Upper lobe of left lung (tissue), 6 donors: ENCODE measurements at places on chromosomes 11 and 22. TPM values are rescaled to one million over a fixed set of nuclear protein-coding genes. Genes with fewer than 3 reads are reported as not detected.

GRCh38 chr22:20805972-20806471 is 32.1 kb downstream of the SERPIND1 start:
- H3K4me1 ChIP-seq: no peaks in the 10 kb centered on the region
- peaks cover 97% of the 10 kb centered on the region for H3K36me3 ChIP-seq
- H3K4me3 ChIP-seq: no peak overlapping the region
- no peak for DNase-seq
- no peaks in the 10 kb centered on the region for H3K27me3 ChIP-seq
- H3K27ac ChIP-seq: no peak overlapping the region

DNA sequence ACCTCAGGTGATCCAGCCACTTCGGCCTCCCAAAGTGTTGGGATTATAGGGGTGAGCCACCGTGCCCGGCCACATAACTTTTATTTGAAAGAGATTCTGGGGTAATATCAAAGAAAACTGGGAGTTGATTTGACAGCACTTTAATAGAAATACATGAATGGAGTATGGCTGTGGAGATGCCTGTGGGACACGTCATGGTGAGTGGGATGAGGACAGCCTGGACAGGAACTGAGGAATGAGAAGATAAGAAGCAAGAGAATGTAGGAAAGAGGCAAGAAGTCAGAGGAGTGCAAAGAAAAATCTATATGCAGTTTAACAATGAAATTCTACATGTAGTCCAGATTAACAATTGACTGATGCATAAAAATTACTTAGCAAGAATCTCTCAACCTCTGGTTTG is 31.0 kb downstream of the SLC22A6 start:
- H3K27me3 ChIP-seq: no peaks in the 10 kb centered on the region
- H3K4me3 ChIP-seq: no peak overlapping the region
- no peak overlapping the region for H3K27ac ChIP-seq
- H3K4me1 ChIP-seq: no peaks in the 10 kb centered on the region

GRCh38 chr11:61777234-61778090 is 14.9 kb downstream of the TMEM258 start:
- H3K36me3 ChIP-seq: no peaks in the 10 kb centered on the region
- H3K27ac ChIP-seq: no peak overlapping the region
- H3K4me3 ChIP-seq: no peak overlapping the region
- peaks cover 11% of the 10 kb centered on the region for H3K4me1 ChIP-seq
- DNase-seq: peak; percentile 92

GRCh38 chr22:36873614-36874308 is 13.0 kb downstream of the NCF4 start:
- peaks cover 22% of the 10 kb centered on the region for H3K4me1 ChIP-seq
- H3K36me3 ChIP-seq: no peaks in the 10 kb centered on the region
- H3K27me3 ChIP-seq: no peaks in the 10 kb centered on the region
- no peak overlapping the region for H3K4me3 ChIP-seq

DNA sequence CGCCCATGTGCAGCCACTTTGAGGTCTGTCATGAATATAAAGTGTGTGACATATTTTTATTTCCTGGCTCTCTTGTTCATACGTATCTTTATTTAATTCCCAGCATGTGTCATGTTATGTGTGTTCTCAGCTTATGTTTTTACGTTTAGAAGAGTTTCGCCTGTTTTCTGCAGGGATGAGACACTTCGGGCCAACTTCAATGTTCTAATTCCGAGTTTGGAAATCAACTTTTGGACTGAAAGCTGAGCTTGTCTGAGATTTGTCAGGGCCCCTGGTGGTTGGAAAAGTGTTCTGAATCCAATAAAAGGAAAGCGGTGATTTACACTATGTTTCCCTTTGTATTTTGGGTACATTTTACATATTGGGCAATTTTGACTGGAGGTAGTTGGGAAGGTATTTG is 810.7 kb downstream of the TBC1D22A start:
- no peak overlapping the region for H3K4me3 ChIP-seq
- DNase-seq: no peak
- no peaks in the 10 kb centered on the region for H3K27me3 ChIP-seq
- no peaks in the 10 kb centered on the region for H3K36me3 ChIP-seq

DNA sequence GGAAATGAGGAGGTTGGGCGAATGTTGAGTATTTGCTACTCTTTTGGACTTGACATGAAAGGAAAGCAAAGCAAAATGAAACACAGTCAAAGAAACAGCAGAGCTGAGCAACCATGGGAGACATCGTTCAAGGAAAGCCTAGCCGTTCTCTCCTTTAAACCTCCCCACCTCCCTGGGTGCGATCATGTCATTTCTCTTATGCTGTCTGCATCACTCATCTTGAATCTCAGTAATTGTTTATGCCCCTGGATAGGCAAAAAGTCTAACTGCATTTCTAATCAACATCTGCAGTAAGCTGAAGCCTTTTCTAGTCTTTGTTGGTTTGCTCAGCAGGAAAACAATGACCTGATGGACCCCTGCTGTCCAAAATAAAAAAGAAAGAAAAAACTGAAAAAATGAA is 107.0 kb downstream of the MSANTD4 start:
- H3K27me3 ChIP-seq: no peaks in the 10 kb centered on the region
- H3K27ac ChIP-seq: no peak overlapping the region
- H3K4me1 ChIP-seq: no peaks in the 10 kb centered on the region
- DNase-seq: no peak

DNA sequence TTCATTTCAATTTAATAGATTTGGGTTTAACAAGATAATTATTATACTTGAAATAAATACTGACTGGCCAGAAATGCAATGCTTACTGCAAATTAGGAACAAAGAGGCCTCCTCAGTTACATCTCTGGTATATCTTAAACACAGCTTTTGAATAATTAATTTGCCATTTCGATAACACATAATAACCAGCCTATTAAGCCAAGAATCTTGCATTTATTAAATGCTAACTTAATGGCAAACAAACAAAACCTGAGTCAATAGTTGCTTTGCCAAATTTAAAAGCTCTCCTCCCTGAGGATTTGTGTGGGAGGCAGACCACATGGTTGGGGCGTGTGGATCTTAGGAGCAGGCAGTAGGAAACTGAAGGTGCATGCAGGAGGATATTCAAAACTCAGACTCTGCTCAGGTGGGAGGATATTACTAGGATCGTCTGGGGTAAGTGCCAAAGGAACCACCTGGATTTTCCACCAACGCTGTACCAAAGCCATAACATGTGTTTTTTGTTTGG is 17.9 kb upstream of the FJX1 start:
- no peaks in the 10 kb centered on the region for H3K36me3 ChIP-seq
- DNase-seq: no peak
- no peak overlapping the region for H3K27ac ChIP-seq
- H3K27me3 ChIP-seq: no peaks in the 10 kb centered on the region
- H3K4me3 ChIP-seq: no peak overlapping the region
- no peaks in the 10 kb centered on the region for H3K4me1 ChIP-seq

GRCh38 chr22:39205344-39206021 is 39.3 kb downstream of the PDGFB start:
- DNase-seq: no peak
- no peak overlapping the region for H3K4me3 ChIP-seq
- no peak overlapping the region for H3K27ac ChIP-seq
- H3K4me1 ChIP-seq: peaks cover 21% of the 10 kb centered on the region
- H3K36me3 ChIP-seq: no peaks in the 10 kb centered on the region

DNA sequence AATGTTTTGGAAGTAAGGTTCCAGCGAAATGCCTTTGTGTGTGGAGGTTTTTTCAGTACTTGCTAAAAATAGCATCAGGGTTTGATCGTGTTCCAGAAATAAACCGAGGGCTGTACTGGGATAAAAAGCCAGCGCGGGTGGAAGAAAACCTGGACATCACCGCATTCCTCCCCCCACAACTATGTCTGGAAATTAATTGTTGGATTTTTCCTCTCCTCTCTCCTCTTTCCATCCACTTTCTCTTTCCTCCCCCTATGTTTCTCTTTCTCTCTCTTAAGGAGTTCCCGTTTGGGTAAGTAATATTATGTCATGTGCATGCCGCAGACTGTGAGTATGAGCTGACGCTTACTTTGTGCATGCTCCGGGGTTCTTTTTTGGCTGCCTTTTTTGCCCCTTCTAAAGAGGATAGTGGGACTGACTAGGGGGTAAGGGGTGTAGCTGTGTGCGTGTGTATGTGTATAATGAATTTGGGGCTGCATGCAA is 104.2 kb upstream of the HSD17B12 start:
- H3K36me3 ChIP-seq: no peaks in the 10 kb centered on the region
- H3K4me3 ChIP-seq: no peak overlapping the region
- H3K27me3 ChIP-seq: peaks cover 56% of the 10 kb centered on the region
- H3K27ac ChIP-seq: no peak overlapping the region

DNA sequence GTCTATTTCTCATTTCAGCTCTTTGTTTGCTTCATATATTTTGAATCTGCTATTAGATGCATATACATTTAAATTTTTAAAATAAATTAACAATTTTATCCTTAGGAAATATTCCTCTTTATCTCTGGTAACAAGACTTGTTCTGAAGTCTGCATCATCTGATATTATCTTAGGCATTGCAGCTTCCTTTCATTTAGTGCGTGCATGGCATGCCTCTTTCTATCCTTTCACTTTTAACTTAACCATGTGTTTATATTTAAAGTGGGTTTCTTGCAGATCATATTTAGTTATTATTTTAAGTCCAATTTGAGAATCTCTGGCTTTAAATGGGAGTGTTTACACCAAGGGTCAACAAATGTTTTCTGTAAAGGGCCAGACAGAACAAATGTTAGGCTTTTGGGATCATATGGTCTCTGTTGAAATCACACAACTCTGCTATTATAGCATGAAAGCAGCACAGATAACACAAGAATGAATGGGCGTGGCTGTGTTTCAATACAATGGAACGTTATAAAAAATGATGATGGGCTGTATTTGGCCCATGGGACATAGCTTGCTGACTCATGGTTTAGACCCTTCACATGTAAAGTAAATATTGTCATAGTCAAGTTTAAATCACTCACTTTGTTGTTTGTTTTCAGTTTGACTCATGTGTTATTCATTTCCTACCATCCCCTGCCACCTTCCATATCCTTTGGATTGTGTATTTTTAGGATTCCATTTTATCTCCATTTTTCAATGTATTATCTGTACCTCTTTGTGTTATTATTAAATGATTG is 83.9 kb upstream of the SNX19 start:
- no peak overlapping the region for H3K4me3 ChIP-seq
- peaks cover 10% of the 10 kb centered on the region for H3K4me1 ChIP-seq
- no peaks in the 10 kb centered on the region for H3K27me3 ChIP-seq
- DNase-seq: no peak
- no peak overlapping the region for H3K27ac ChIP-seq

DNA sequence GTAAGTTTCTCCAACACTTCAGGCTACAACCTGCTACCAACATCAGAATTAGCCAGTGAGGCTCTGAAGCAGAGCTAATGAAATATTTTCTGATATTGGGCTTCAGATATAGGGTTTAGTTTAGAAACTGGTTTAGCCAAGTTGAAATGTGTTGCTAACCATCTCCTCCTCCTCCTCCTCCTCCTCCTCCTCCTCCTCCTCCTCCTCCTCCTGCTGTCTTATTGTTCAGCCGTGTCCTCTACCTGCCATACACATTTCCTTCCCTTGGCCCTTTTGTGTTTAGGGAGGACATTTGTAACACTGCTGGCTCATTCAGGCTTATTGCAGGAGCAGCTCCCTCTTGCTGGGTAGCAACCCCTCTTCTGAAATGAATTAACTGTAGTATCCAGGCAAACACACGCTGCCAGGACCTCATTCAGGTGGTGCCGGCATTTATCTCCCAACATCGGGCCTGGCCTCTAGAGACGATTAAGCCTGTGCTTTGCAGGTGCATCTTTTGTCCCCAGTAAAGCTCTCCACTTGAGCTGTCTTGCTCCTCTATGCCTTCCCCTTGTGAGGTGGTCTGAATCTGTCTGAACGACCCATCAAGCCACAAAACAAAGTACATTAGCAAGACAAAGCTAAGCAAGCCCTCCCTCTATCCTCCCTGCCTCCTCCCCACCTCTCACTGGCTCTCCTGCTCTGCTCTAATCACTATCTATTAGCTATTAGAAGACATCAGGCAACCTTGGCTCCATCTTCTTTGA is 82.9 kb downstream of the KCNJ1 start:
- no peak overlapping the region for H3K4me3 ChIP-seq
- no peaks in the 10 kb centered on the region for H3K4me1 ChIP-seq
- H3K27ac ChIP-seq: no peak overlapping the region
- no peaks in the 10 kb centered on the region for H3K27me3 ChIP-seq
- peaks cover 8% of the 10 kb centered on the region for H3K36me3 ChIP-seq

DNA sequence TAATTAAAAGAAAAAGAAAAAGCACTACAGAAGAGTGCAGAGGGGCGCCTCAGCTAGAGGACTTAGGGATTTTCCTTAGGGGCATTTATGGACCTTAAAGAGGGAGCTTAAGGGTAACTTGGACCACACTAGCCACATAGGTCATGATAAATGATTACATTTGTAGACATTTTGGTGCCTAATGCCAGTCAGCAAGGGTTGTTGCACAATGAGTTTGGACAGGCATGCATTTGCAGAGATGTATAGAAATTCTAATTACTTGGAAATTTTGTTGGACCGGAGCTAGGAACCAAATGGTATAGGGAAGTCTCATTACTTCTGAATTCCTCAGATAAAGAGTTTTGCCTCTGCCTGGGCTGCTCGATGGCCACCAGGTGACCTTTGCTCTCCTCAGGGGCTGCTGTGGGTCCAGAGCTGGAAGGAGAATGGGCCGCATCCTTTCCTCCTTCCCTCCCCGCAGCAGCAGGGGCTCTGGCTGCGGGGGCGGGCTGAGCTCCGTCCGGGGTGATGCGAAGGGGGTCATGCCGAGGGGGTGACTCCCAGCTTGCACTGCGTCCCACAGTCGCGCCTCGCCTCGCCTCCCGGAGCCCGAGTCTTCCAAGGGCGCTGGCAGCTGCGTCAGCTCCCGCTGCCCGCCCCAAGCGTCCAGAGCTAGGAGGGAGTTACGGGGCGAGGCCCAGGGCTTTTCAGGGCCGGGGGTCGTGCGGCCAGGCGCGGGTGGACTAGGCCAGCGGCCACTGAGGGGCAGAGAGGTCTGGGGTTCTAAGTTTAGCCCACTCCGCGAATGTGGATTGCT is 20.3 kb upstream of the MALAT1 start:
- H3K27me3 ChIP-seq: no peaks in the 10 kb centered on the region
- H3K4me1 ChIP-seq: peaks cover 38% of the 10 kb centered on the region
- no peak for DNase-seq
- H3K27ac ChIP-seq: peak overlapping the region; percentile 97

DNA sequence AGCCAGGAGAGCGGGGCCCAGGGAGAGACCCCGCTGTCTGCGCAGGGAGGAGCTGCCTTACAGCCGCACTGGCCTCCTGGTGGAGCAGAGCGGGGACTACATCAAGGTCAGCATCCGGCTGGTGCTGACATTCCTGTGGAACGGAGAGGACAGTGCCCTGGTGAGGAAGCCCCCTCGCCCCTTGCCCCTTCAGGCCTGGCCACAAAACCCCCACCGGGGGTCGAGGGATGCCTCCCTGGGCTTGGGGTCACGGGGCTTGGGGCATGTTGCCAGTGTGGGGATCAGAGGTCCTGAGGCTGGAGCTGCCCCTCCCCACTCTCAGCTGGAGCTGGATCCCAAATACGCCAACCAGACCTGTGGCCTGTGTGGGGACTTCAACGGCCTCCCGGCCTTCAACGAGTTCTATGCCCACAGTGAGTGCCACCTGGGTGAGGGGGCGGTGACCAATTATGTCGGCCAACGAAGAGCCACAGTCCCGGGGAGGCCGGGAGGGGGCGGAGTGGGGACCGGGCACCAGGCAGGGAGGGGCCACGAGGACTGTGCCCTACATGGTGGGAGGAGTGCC is 4.2 kb downstream of the MUC5B start:
- no peak overlapping the region for H3K27ac ChIP-seq
- no peaks in the 10 kb centered on the region for H3K36me3 ChIP-seq
- no peak overlapping the region for H3K4me3 ChIP-seq
- no peak for DNase-seq
- H3K4me1 ChIP-seq: peaks cover 5% of the 10 kb centered on the region
- H3K27me3 ChIP-seq: no peaks in the 10 kb centered on the region

The BIRC3 gene
- total RNA-seq: 23.3 TPM

The CASP1 gene
- 25.1 TPM for total RNA-seq

The SHANK3 gene
- total RNA-seq: 105 TPM

The TMEM191B gene
- total RNA-seq: not detected
